ENCODE measurements at places on chromosomes 5 and 9.

GRCh38 chr9:88818495-88819201 lies 172.6 kb upstream of the S1PR3 start:
- no peak for DNase-seq

GRCh38 chr5:140295414-140295813 lies 7.5 kb downstream of the PFDN1 start:
- no peak for DNase-seq

- DNase-seq, result no peak
Measured at GRCh38 chr9:123933440-123934212, 3.7 kb upstream of the DENND1A start.

DNA sequence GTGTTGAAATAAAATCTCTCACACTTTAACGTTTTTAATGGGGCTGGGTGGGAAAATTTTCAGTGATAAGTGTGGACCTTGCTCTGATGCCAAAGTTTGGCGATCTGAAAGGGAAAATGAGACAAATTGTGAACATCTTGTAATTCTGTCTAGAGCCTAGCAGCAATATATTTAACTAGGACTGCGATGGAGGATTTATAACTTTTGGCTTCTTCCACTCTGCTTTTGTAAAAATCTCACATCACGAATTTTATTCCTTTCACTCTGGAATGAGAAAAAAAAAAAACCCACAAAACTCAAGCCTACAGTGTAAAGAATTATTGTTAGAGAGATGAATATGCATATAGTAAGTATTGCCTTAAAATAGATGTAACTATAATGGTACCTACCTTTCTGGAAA lies 19.9 kb downstream of the CCNH start:
- DNase-seq, result no peak

DNA sequence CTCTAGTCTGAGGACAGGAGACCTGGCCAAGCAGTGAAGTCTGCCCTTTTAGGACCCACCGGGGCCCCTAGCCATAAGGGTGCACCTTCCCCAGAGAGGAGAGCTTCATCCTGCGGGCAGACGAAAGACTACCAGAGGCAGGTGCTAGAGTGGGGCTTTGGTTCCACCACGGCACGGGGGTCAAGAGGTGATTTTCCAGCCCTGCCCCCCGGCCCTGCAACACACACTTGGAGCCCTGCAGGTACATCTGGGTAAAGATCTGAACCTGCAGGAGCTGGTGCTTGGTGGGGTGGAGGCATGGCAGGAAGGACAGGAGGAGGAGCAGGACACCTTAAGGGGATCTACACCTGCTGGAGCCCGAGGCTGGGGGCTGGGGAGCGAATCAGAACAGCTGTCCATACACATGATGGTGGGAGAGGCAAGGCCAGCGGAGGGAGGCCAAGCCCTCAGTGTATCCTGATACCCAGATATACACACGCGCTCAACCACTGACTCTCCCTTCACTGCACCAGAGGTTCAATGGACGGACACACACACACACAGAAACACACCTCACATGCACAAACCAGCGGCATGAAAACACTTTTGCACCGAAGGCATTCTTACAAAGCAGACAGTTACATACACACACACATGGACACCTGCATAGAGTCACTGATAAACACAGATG lies 98.4 kb upstream of the MVB12B start:
- no peak for DNase-seq

DNA sequence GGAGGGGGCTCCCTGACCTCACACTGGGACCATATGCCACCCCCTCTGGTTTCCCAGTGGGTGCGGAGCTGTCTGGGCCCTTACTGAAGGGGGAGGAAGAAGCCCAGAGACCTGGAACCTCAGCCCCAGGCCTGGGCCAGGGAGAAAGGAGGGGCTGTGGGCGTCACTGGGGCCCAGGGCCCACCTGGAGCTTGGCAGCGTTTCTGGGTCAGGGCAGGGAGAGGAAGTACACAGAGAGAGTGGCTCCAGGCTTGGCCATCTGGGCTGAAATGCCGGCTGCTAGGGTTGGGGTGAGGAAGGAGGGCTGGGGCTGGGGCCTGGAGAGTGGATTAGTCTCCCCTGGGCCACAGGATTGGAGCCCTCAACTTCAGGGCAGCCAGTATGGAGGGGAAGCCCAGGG lies 6.4 kb upstream of the DAB2IP start:
- DNase-seq, result peak; percentile 99

DNA sequence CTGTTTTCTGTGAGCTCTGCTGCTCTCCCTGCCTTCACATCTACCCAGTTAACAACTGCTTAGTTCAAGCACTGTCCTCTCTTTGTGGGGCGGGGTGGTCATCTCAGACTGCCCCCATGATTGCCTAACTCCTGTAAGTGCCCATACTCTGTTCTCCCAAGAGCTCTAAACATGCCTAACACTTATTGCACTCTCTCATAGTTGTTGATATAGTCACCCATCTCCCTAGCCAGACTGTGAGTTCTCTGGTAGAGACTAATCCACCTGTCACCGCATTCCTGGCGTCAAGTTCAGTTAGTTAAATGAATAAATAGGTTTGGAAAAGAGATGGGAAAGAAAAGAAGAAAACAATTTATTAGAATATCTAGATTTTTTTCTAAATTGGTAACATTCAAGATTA lies 18.3 kb upstream of the MUSK start:
- no peak for DNase-seq

DNA sequence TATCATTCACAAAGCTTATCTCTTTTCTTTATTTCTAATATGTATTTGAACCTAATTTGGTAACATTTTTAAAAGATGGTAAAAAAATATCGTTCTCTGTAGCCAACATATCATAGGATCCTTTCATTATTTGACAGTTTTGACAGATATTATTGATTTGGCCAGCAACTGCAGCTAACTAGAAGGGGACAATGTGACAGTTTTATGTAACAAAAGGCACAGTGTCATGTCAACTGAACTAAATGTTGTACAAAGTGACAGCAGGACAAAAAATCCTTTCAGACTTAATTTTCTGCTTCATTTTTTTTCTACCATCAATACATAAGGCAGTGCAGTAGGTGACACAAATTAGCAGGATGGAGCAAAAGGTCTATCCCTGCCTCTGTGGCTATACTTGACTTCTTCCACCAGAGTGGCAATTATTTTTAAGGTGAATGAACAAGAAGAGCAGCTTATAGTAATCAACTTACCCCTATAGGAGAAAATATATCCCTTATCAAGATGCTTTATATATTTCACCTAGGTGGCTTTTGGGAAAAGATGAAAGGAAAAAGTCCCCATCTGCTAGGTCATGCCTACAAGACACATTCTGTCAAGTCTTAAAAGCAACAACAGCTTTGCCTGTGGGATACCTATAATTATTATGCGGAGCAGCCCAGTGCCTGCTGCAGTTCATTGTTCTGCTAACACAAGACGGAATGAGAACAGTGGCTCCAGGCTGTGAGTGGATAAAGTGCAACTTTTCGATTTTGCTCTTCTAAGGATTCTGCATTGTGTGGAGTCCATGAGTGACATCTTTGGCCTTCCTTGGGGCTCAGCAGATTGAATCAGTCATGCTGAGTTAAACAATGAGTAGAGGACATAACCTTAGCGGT lies 694.9 kb downstream of the ISL1 start:
- DNase-seq, result no peak

GRCh38 chr5:105754056-105754455 lies 1916.7 kb downstream of the EFNA5 start:
- no peak for DNase-seq

DNA sequence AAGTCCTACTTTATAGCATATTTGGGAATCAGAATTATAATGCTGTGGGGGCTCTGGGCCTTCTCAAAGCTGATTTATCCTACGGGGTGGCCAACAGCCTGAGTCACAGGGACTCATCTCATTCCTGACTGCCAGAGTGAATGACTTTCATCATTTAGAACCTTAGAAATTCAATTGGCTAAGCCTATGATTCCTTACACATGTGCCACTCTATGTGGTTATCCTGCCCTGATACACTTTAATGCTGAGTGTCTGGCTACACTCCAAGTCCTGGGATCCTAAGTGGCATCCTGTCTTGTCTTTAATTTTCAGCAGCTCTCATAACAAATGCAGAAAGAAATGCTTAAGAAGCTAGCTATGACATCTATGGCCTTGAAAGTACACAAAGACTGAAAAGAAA lies 75.2 kb upstream of the FREM1 start:
- DNase-seq, result no peak

DNA sequence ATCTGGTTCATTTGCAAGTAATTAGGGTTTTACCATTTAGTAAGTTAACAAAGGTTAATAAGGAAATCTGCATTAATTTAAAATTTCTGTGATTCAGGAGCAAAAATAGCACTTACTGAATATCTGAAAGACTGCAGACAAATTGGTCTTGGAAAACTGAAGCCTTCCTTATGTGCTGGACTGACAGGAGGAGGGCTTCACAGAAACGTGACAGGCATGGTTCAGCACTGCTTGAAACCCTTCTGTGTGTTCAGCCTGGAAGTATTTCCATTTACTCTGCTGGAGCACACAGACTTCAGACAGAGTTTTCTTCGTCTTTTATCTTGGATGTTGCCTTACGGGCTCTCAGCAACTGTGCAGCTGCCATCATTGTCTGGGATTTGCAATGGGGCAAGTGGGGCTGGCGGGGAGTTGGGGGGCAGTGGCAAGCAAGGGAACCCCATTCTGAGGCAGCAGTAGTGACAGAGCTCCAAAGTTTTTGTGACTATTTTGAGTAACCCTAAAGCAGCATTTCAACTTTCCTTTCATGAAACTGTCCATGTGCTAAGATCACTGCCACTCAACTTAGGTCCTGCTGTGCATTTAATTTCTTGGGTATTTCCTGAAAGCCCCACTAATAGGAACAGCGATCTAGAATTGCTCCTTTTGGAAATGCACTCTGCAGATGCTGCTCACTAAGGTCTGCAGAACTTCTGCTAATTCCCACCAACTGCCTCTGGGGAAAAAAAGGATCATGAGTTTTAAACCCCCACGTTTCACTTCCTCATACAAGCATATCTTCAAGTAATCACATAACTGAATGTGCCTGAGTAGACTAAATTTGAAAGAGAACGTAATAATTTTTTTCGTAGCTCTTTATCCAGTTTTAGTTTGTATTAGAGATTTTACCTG lies 56.6 kb downstream of the KCNN2 start:
- no peak for DNase-seq

DNA sequence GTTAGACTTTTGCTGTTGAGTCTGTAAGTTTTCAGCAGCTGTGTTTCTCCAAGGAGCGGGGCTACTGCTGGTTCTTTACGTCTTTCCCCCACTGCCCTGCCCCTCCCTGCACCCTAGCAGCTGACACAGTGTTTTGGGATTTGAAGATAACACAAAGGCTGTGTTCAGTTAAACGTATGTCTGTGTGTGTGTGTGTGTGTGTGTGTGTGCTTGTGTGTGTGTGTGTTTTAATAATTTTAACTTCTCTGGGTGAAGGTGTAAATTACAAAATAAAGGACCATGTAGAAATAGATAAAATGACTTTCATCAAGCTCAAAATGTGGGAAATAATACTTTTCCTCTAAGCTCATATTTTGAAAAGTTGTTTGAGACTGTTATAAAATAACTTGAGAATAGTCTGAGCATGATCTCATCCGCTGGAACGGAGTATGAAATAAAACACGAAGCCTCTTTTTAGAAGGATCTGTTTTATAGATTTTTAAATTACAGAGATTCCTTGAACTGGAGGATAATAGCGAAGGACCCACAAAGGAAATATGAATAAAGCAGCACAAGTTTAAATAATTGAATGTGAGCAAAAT lies 10.9 kb downstream of the ABL1 start:
- no peak for DNase-seq

DNA sequence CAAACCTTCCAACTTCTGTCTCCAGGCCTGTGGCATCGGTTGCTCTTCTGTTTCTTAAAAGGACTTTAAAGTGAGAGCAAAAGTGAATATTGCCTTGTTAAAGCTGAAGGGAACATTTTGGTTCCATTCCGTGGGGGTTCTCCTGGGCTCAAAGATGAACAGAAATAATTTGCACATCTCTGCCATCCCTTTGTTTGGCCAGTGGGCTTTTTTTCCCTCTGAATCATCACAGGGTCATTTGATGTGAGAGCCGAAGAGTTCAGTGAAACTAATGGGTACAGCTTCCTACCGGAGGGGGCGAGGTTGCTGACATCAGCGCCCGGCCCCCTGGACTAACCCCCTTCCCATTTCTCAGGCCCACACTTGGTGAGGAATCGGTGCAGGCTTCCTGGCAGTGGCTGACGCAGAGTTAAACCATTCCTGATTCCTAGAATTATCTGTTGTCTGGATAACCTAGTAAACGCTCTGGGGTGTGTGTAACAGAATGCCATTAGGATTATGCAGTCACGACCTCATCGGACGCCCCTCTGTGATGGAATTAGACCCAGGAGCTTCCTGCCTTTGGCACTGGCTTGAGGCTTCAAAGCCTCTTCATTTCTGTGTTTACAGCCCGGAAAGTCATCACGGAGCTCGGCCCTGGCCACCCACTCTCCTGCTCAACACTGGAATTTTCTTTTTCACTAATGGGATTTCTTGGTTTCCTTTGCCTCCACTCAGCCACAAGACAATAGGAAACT lies 61.6 kb upstream of the RPL26L1 start:
- no peak for DNase-seq

- DNase-seq, result no peak
Measured at GRCh38 chr5:114055318-114056184, 306.3 kb upstream of the KCNN2 start.

- DNase-seq, result no peak
Measured at GRCh38 chr9:92964607-92965060, 17.3 kb downstream of the FGD3 start.

Measured in cerebellar nuclear complex (tissue), 1 donor.